ENCODE measurements at places on chromosomes 7 and 10.
A peak's percentile ranks its signal among the peaks of the same experiment; 100 is the strongest.

GRCh38 chr10:121088524-121088923, 237.4 kb downstream of the WDR11 start:
- no peak for DNase-seq

GRCh38 chr10:34907743-34908430, 92.8 kb upstream of the PARD3 start:
- DNase-seq: no peak

GRCh38 chr7:88617185-88617584, 142.3 kb upstream of the ZNF804B start:
- no peak for DNase-seq

DNA sequence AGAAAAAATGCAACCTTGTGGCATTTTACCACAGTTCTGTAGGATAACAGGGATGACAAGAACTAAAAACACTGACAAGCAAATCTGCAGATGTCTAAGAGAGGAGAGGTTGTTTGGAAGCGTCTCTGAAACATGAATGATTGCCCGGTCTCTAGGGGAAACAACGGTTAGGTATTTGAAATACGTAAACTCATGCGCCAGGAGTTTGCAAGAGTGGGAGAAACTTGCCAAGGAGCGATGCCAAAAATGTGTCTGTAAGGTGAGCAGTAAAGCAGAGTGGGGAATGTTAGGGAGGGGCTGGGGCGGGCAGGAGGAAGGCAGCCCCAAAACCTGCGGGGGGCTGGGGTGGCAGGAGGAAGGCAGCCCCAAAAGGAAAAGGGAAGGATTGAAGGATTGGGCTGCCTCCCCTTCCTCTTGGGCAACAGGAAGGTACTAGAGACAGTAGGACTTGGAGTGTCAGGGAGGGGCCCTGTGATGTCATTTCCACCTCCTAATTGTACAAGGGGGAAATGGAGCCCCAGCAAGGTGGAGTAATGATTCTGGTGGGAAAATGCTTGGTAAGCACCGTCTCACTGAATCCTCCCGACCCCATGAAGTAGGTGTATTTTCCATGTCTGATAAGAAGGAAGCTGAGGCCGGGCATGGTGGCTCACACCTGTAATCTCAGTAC, 33.2 kb upstream of the PLEKHA1 start:
- DNase-seq: no peak

DNA sequence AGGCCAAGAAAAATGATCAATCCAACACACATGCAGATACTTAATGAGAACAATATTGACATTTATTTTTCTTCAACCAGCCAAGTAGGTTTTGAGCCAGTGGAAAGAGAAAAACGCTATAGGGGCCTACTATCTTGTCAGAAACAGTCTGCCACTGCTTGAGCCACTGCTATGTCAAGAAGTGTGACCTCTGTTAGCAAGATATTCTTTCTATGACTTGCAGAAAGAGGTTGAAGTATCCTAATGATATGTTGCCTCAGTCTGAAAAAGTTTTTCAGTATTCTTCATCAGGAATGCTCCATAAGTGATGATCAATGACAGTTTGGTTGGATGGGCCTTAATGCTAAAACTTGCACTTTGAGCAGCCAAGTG, 328.4 kb upstream of the KCND2 start:
- DNase-seq: no peak

DNA sequence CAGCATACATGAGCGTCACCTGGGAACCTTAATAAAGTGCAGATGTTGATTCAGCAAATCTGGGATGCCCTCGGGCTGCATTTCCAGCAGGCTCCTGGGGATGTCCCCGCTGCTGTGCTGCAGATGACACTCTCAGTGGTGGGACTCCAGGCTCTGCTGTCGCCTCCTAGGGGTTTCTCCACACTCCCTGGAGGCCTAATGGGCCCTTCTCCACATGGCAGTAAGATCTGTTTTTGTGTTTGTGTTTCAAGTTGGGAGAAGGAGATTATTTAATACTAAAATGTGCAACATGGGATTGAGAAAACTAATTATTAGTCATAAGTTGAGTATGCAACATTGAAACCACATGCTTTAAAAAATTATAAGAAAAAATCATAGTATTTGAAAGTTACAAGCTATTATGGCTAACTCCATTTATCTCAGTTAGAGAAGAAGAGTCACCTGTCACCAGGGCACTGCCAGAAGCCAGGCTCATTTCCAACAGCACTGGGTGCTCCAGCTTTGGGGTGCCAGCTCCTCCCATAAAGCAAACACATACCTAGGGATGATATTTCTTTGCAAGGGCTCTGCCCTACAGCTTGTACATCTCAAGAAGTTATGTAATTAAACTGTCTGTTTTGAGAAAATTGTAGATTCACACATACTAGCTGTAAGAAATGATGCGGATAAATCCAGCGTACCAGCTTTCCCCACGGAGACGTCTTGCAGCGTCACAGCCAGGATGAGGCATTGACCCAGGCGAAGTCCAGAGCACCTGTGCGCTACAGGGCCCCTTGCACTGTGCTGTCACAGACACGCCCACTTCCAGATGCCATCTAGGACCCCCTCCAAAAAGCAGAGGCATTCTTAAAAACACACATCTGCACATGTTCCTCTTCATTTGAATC, 106.4 kb downstream of the EGFR start:
- DNase-seq: no peak

DNA sequence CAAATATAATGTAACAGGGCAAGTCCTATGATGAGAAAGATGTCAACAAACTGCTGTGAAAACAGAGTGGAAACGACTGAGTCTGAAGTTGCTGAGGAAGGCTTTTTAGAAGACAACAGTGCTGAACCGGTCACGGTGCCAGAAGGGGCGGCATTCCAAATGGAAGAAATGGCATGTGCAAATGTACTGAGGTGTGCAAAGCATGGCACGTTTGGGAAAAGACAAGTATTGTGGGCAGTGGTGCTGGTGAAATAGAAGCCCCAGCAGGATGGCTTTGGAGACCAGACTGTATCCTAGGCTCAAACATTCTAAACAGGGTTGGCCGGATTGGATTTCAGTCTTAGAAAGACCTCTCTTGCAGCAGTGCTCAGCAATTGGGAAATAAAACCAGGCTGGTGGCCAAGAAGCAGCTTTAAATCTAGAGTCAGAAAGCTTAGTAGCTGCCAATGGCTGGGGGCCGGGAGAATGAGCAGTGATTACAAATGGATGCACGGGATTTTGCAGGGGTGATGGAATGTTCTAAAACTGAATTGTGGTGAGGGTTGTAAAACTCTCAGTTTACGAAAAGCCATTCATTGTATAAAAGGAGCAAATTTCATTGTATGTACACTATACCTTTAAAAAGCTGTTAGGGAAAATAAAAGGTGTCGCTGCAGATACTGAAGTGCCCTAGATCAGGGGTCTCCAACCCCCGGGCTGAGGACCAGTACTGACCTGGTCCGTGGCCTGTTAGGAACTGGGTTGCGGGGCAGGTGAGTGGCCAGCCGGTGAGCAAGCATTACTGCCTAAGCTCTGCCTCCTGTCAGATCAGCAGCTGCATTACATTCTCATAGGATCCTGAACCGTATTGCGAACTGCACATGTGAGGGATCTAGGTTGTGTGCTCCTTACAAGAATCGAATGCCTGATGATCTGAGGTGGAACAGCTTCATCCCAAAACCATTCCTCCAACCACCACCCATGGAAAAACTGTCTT, 141.6 kb downstream of the HIBADH start:
- DNase-seq: peak; percentile 64

- DNase-seq: no peak
Observed at GRCh38 chr10:37734971-37735370, 122.4 kb downstream of the ZNF248 start.

All from sciatic nerve (tissue), 2 donors.